ENCODE measurements at places on chromosomes 3 and 15.
A peak's percentile ranks its signal among the peaks of the same experiment; 100 is the strongest.

DNA sequence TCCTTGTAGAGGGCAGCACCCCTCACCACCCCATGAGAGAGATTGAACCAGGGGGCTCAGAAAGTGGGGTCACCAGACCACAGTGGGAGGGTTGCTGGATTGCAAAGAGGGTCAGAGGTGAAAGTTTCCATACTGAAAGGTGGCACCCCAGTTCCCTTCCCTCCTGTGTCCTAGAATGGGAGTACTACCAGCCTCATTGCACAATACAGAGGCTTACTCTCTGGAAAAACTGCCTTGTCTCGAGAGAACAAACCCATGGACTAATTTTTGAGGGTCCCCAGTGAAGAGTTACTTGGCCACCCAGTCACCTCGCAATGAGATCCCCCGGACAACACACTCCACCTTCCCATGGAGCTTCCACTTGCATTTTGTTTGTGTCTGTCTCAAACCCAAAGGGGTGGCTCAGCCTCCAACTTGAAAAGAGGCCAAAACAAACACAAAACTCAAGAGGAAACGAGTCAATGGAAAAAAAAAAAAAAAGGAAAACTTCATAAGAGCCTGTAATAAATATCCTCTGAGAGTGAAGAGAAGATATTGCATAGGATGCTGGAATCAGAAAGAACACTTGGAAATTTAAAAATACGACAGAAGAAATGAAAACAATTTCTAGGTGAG lies 18.6 kb downstream of the MESP2 start:
- no peaks in the 10 kb centered on the region for H3K4me1 ChIP-seq
- H3K27me3 ChIP-seq, result no peaks in the 10 kb centered on the region
- H3K4me3 ChIP-seq, result no peak overlapping the region
- no peaks in the 10 kb centered on the region for H3K36me3 ChIP-seq
- H3K27ac ChIP-seq, result no peak overlapping the region

GRCh38 chr3:160720123-160720746 lies 35.8 kb upstream of the PPM1L start:
- no peaks in the 10 kb centered on the region for H3K27me3 ChIP-seq
- H3K27ac ChIP-seq, result no peak overlapping the region
- H3K4me3 ChIP-seq, result no peak overlapping the region
- H3K4me1 ChIP-seq, result no peaks in the 10 kb centered on the region

- H3K27ac ChIP-seq, result no peak overlapping the region
- no peaks in the 10 kb centered on the region for H3K27me3 ChIP-seq
- no peaks in the 10 kb centered on the region for H3K36me3 ChIP-seq
Measured at GRCh38 chr3:117531078-117531767, 821.6 kb downstream of the TUSC7 start.

- H3K4me3 ChIP-seq, result no peak overlapping the region
- H3K36me3 ChIP-seq, result no peaks in the 10 kb centered on the region
- H3K4me1 ChIP-seq, result peaks cover 29% of the 10 kb centered on the region
- DNase-seq, result no peak
- no peak overlapping the region for H3K27ac ChIP-seq
Measured at GRCh38 chr15:45184562-45185041, 3.2 kb downstream of the SHF start.

- H3K4me3 ChIP-seq, result no peak overlapping the region
- no peaks in the 10 kb centered on the region for H3K36me3 ChIP-seq
- no peaks in the 10 kb centered on the region for H3K27me3 ChIP-seq
- no peak overlapping the region for H3K27ac ChIP-seq
Measured at GRCh38 chr3:115651599-115651998, 28.3 kb downstream of the GAP43 start.

DNA sequence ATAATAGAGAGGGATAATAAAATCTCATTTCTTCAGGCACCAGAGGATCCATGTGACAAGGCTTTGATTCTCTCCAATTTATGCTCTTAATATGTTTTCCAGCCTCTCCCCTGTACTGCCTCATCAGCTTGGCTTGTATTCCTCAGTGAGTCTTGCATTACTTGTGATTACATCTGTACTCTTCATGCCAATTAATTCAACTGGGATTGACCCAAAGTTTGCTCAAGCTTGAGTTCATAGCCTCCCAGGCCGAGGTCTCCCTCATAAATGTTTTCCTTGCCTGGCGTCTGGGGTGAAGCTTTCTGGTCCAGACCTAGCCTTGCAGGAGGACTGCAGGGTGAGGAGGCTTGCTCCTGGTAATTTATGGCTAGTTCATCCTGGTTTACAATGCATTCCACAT lies 146.9 kb downstream of the CHST2 start:
- H3K4me1 ChIP-seq, result no peaks in the 10 kb centered on the region
- DNase-seq, result no peak

DNA sequence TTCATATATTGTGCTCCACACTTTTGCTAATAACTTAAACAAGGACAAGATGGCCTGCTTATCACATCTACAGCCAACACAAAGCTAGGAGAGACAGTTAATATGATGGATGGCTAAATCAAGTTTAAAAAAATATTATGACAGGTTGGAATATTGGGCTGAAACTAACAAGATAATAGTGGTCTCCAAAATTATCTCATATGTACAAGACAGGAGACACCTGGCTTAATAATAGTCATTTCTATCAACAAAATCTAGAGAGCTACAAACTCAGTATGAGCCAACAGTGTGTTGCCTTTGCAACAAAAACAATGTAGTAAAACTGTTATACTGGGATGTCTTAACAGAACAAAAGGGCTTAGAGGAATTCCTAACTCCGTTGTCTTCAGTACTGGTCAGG lies 317.1 kb upstream of the COL8A1 start:
- H3K27me3 ChIP-seq, result no peaks in the 10 kb centered on the region
- H3K4me1 ChIP-seq, result no peaks in the 10 kb centered on the region
- no peaks in the 10 kb centered on the region for H3K36me3 ChIP-seq
- no peak overlapping the region for H3K27ac ChIP-seq

DNA sequence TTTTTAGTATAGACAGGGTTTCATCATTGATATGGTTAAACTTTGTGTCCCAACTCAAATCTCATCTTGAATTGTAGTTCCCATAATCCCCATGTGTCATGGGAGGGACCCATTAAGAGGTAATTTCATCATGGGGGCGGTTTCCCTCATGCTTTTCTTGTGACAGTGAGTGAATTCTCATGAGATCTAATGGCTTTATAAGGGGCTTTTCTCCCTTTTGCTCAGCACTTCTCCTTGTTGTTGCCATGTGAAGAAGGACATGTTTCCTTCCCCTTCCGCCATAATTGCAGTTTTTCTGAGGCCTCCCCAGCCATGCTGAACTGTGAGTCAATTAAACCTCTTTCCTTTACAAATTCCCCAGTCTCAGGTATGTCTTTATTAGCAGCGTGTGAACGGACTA lies 20.2 kb upstream of the ZNF710 start:
- peaks cover 21% of the 10 kb centered on the region for H3K27me3 ChIP-seq
- H3K36me3 ChIP-seq, result no peaks in the 10 kb centered on the region
- H3K27ac ChIP-seq, result no peak overlapping the region
- no peak for DNase-seq
- H3K4me1 ChIP-seq, result no peaks in the 10 kb centered on the region
- no peak overlapping the region for H3K4me3 ChIP-seq

GRCh38 chr3:128367221-128367620 lies 99.5 kb downstream of the DNAJB8 start:
- no peak overlapping the region for H3K27ac ChIP-seq
- no peaks in the 10 kb centered on the region for H3K27me3 ChIP-seq
- H3K4me1 ChIP-seq, result no peaks in the 10 kb centered on the region
- no peak overlapping the region for H3K4me3 ChIP-seq
- H3K36me3 ChIP-seq, result no peaks in the 10 kb centered on the region

GRCh38 chr15:63752075-63752684 lies 81.6 kb downstream of the HERC1 start:
- no peak overlapping the region for H3K4me3 ChIP-seq
- no peaks in the 10 kb centered on the region for H3K36me3 ChIP-seq
- no peak overlapping the region for H3K27ac ChIP-seq
- H3K27me3 ChIP-seq, result no peaks in the 10 kb centered on the region
- H3K4me1 ChIP-seq, result no peaks in the 10 kb centered on the region
- no peak for DNase-seq

GRCh38 chr3:47475029-47475569 lies 642 bp downstream of the SCAP start:
- H3K4me3 ChIP-seq, result peak overlapping the region; percentile 76
- H3K36me3 ChIP-seq, result no peaks in the 10 kb centered on the region
- DNase-seq, result no peak
- no peak overlapping the region for H3K27ac ChIP-seq
- peaks cover 5% of the 10 kb centered on the region for H3K4me1 ChIP-seq

DNA sequence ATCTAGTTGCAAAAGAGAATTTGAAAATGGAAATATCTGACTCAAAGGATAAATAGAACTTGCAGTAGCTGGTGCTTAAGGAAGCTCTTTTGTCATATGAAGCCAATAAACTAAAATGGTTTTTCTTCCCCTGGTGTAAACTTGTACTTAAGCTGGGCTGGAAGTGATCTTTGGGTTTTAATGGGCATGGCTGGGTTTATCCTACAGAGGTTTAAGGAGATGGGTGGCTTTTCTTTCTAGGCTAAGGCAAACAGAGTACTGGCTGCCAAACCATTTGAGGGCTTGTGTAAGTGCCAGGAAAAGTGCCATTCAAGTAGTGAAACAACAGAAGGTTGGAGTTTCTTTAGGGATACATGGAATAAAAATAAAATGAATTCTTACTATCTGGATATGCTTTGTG lies 12.1 kb upstream of the UTS2B start:
- H3K36me3 ChIP-seq, result no peaks in the 10 kb centered on the region
- H3K27ac ChIP-seq, result no peak overlapping the region
- H3K4me1 ChIP-seq, result no peaks in the 10 kb centered on the region

- no peaks in the 10 kb centered on the region for H3K36me3 ChIP-seq
- H3K4me1 ChIP-seq, result no peaks in the 10 kb centered on the region
- H3K4me3 ChIP-seq, result no peak overlapping the region
- DNase-seq, result no peak
- no peaks in the 10 kb centered on the region for H3K27me3 ChIP-seq
Measured at GRCh38 chr3:78255403-78255802, 1215.5 kb downstream of the ROBO2 start.

GRCh38 chr3:32551496-32551895 lies 19.2 kb downstream of the DYNC1LI1 start:
- H3K27me3 ChIP-seq, result no peaks in the 10 kb centered on the region
- no peak for DNase-seq
- no peak overlapping the region for H3K27ac ChIP-seq
- no peak overlapping the region for H3K4me3 ChIP-seq
- H3K36me3 ChIP-seq, result no peaks in the 10 kb centered on the region

- peaks cover 3% of the 10 kb centered on the region for H3K4me1 ChIP-seq
- no peaks in the 10 kb centered on the region for H3K27me3 ChIP-seq
- peaks cover 4% of the 10 kb centered on the region for H3K36me3 ChIP-seq
Measured at GRCh38 chr3:51343918-51344687, 41.0 kb upstream of the MANF start.

- no peak overlapping the region for H3K27ac ChIP-seq
- no peaks in the 10 kb centered on the region for H3K4me1 ChIP-seq
- H3K4me3 ChIP-seq, result no peak overlapping the region
- no peaks in the 10 kb centered on the region for H3K27me3 ChIP-seq
- H3K36me3 ChIP-seq, result peaks cover 8% of the 10 kb centered on the region
- no peak for DNase-seq
Measured at GRCh38 chr15:90463381-90463780, 66.3 kb upstream of the CRTC3 start.

GRCh38 chr15:61680260-61681037 lies 379.8 kb downstream of the VPS13C start:
- H3K27me3 ChIP-seq, result no peaks in the 10 kb centered on the region
- DNase-seq, result no peak
- H3K4me1 ChIP-seq, result peaks cover 7% of the 10 kb centered on the region
- no peaks in the 10 kb centered on the region for H3K36me3 ChIP-seq
- no peak overlapping the region for H3K27ac ChIP-seq

DNA sequence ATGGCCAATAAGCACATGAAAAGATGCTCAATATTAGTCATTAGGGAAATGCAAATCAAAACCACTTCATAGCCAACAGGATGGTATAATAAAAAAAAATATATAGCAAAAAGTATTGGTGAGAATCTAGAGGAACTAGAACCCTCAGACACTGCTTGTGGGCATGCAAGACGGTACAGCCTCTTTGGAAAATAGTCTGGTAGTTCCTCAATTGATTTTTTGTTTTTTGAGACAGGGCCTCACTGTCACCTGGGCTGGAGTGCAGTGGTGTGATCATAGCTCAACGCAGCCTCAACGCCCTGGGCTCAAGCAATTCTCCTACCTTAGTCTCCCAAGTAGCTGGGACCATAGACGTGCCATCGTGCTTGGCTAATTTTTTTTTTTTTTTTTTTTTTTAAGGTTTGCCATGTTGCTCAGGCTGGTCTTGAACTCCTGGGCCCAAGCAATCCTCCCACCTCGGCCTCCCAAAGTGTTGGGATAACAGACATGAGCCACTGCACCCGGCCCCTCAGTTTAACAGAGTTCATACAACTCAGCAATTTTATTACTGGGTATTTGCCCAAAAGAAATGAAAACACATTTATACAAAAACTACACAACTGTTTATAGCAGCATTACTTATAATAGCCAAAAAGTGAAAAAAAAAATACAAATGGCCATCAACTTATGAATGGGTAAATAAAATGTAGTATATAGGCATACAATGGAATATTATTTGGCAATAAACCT lies 5.1 kb downstream of the PRC1 start:
- DNase-seq, result no peak
- H3K27me3 ChIP-seq, result no peaks in the 10 kb centered on the region
- H3K27ac ChIP-seq, result no peak overlapping the region
- H3K4me3 ChIP-seq, result no peak overlapping the region
- no peaks in the 10 kb centered on the region for H3K4me1 ChIP-seq

- no peak overlapping the region for H3K27ac ChIP-seq
- H3K36me3 ChIP-seq, result no peaks in the 10 kb centered on the region
- H3K27me3 ChIP-seq, result no peaks in the 10 kb centered on the region
Measured at GRCh38 chr3:33144433-33144832, 30.6 kb downstream of the CRTAP start.

DNA sequence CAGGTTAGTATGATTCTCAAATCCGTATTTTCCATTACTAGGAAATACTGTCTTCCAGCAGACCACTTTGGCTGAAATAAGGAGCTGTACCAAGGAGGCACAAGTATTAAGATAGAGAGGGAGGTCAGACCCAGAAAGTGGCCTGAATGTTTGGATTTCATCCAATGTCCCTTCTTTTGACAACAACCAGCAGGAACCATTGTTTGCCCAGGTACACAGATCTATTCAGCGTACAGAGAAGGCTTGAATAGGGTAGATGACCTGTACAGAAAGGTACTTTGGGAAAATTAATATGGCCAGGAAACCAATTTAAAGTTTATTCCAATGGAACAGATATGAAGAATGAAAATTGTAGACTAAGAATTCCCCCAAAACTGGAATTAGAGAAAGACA lies 12.6 kb downstream of the MTHFS start:
- no peak overlapping the region for H3K4me3 ChIP-seq
- H3K27me3 ChIP-seq, result no peaks in the 10 kb centered on the region
- H3K4me1 ChIP-seq, result no peaks in the 10 kb centered on the region
- no peak overlapping the region for H3K27ac ChIP-seq

GRCh38 chr15:47340571-47340920 lies 376.8 kb upstream of the SEMA6D start:
- H3K27ac ChIP-seq, result no peak overlapping the region
- no peaks in the 10 kb centered on the region for H3K4me1 ChIP-seq
- H3K4me3 ChIP-seq, result no peak overlapping the region

GRCh38 chr3:149626671-149627070 lies 31.2 kb downstream of the WWTR1 start:
- peaks cover 7% of the 10 kb centered on the region for H3K4me1 ChIP-seq
- no peaks in the 10 kb centered on the region for H3K27me3 ChIP-seq
- DNase-seq, result no peak
- H3K4me3 ChIP-seq, result no peak overlapping the region
- H3K36me3 ChIP-seq, result no peaks in the 10 kb centered on the region

Measured in H1 (cell line).